ENCODE measurements at places on chromosomes 16 and 17.

DNA sequence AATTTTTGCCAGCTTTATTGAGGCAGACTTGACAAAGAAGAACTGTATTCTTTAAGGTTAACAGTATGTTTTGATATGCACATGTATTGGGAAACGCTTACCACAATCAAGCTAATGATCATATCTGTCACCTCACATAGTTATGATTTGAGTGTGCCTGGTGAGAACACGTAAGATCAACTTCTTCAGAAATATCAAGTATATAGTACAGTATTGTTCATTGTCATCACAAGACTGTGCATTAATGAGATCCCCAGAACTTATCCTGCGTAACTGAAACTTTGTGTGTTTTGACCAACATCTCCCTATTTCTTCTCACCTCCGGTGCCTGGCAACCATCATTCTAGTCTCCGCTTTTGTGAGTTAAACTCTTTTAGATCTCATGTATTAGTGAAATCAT lies 756.4 kb upstream of the EEF2KMT start:
- no peak for DNase-seq

DNA sequence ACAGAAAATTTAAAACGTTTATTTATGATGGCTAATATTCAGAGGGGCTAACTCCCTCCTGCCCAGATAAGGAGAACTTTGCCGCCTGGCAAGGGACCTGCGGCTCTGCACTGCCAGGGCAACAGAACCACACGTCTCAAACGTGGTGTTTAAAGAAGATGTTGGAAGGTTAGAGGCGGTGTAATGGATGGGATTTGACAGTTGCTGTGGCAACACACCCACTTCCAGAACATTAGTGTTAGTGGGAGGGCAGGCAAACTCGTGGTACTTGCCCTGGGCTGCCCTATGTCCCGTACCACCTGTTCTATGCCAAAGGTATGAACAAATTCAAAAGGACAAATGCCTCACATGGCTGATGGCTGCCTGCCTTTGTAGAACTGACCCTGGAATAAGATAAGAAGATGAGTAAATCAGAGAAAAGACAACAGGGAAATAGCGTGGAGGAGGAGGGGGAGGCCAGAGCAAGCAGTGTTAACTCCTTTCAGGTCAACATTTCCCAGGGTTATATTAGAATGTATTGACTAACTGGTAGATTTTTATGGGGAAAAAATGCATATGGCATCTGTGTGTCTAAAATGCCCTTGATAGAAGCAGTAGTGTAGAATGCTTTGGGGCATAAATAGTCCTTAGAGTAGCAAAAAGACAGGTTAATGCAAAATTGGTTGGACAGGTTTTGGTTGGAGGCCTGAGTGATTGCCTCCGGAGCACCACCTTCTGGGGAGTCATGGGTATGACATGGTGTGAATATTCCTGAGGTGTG lies 30.8 kb downstream of the HLF start:
- peak; percentile 39 for DNase-seq

DNA sequence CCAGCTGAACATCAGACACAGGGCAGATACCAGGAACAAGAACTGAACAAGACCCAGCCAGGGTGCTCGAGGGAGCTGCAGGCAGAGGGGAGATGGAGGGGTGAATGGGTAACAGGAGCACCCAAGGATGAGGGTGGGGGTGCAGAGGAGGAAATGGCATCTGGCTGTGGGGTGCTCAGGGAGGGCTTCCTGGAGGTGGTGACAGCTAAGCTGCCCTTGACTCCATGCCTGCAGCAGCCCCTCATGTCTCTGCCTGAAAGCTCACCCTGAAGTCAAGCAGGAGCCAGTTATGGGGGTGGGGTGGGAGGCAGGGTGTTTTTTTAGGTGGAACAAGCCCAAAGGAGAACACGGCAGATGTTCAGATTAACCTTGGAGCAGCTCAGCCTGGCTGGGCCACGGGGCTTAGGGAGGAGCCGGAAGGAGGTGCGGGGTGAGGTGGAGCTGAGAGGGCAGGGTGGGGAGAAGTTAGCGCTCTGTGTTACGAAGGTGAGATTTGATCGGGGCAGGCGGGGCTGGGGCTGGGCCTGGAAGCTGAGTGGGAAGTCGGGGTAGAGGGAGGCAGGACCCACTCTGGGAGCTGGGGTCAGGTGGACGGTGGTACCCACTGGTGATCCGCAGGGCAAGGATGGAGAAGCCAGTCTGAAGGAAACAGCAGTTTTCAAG lies 143.0 kb downstream of the ENGASE start:
- no peak for DNase-seq

GRCh38 chr16:67311607-67312488 lies 14.7 kb downstream of the KCTD19 start:
- peak; percentile 12 for DNase-seq

DNA sequence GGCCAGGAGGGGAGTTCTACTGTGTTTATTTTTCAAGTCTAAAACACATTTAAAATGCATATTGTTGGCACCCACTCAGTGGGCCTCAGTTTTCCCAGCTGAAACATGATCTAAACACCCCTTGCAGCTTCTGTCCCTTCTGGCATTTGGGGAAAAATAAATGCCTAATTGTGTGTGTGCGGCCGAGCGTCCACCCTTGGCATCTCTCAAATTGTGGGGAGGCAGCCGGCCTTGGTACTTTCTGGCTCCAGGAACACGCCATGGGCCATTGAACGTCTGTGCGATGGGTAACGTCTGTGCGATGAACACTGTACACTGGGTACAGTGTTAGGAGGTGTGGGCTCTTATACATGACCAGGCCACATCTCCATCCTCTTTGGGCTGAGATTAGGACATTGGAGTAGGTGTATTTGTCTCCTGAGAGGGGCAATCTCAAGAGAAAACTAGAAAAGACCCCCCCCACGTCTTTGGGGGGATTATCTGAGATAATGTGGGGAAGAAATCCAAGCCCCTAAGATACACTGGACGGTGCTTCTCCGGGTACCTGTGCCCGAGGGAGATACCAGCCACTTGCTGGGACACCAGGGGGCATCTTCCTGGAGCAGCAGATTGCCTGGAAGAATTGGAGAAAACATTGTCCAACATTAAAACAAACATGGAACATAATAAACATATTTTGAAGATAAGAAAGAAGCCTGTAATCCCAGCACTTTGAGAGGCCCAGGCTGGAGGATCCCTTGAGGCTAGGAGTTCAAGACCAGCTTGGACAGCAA lies 54.9 kb downstream of the RAB11FIP4 start:
- DNase-seq: no peak

- no peak for DNase-seq
These were observed 792 bp downstream of the SECTM1 start for GRCh38 chr17:82332669-82333278.

DNA sequence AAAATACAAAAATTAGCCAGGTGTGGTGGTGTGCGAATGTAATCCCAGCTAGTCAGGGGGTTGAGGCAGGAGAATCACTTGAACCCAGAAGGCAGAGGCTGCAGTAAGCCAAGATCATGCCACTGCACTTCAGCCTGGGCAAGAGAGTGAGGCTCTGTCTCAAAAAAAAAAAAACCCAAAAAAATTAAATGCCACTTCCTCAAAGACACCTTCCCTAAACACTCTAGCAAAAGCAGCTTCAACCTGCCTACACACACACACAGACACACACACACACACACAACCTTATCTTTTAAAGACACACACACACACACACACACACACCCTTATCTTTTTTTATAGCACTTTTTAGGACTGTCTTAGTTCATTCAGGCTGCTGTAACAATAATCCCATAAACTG lies 201.7 kb upstream of the PSMD7 start:
- no peak for DNase-seq

DNA sequence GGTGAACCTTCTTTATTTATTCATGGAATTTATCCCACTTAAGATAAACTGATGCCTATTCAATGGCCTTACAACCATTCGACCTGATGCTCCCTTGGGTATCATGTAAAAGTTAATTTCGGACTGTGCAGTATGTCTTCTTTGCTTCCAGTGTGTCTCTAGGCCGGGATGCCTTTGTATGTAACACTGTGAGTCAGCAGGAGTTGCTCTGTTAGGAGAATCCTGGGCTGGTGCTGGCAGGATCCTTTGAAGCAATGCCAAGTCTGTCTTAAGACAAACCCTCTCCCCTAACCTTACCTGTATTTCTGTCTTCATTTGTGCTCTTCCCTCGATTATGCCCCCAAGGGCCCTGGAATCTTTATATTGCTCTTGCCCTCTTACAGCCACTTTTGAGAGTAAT lies 37.9 kb upstream of the ABCA8 start:
- no peak for DNase-seq

DNA sequence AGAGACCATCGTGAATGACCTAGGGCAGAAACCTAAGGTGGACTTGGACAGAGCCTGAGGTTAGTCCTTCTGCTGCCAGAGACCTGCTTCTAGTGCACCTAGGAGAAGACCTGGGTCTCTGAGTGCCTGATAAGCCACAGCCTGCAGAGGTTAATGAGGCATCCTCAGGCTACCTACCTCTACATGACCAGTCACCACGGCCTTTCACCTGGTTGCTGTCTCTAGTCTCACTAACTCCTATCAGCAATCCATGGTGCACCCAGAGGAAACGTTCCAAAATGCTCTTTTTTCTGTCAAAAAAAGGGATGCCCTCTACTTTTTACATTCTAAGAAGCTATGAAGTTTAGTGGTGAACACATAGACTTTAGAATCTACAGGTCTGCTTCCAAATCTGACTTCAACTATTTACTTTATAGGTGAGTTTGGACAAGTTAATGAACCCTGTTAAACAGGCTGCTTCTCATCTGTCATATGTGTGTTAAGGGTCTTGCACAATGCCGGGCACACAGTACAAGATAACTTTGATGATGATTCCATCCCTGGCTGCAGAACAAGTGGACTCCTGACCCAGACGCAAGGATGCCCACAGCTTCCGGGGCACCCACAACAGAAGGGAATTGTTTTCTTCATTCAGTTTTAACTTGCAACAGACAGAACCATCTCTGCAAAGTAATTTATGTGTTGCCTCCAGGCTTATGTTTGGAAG lies 469.9 kb upstream of the CDH5 start:
- no peak for DNase-seq

- peak; percentile 94 for DNase-seq
These were observed 141.4 kb downstream of the SOCS1 start for GRCh38 chr16:11114366-11115164.

DNA sequence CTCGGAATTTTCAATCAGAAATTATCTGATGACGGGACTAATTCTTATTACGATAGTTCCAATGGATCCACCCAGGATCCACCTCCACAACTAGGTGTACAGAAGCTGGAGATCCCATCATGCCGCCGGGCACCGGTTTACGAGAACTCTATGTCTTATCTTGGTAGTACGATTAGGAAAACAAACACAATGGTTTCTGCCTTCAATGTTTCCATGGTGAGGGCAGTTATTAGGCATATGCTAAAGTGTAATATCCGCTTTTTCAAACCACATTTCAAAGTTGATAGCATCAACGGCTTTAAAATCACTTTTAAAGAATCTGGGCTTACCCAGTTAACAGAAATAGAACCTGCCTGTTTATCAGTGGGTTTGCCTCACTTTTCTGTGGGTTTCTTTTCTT lies 705.7 kb downstream of the MAF start:
- DNase-seq: no peak

DNA sequence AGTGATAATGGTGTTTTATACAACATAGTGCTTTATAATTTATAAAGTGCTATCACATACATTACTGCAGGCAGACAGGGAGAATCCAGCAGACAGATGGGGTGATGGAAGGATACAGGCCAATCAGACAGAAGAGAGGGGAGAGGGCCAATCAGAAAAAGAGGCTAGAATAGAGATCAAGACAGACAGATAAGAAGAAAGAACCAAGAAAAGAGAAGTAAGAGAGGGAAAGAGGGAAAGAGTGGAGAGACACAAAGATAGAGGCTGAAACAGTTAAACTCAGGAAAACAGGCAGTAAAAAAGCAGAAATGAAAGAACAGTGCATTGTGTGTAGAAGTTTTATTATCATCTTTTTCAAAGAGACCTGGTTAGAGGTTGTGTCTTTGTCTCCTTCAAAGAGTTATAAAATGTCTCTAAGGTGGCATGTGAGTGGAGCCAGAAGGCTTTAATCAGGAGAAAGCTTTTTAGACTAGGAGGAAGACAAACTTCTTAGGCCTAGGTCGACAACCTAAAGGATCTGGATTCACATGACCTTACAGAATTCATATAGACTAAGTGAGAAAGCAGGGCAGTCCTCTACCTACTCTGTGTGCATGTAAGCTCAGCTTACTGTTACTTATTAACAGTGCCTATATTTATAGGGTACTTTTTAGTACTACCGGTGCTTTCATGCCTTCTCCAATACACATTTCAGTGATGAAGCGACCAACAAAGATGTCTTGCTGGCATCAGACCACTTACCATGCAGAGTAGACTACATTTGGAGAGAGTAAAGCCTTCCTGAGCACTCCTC lies 8.3 kb upstream of the CHD3 start:
- no peak for DNase-seq

DNA sequence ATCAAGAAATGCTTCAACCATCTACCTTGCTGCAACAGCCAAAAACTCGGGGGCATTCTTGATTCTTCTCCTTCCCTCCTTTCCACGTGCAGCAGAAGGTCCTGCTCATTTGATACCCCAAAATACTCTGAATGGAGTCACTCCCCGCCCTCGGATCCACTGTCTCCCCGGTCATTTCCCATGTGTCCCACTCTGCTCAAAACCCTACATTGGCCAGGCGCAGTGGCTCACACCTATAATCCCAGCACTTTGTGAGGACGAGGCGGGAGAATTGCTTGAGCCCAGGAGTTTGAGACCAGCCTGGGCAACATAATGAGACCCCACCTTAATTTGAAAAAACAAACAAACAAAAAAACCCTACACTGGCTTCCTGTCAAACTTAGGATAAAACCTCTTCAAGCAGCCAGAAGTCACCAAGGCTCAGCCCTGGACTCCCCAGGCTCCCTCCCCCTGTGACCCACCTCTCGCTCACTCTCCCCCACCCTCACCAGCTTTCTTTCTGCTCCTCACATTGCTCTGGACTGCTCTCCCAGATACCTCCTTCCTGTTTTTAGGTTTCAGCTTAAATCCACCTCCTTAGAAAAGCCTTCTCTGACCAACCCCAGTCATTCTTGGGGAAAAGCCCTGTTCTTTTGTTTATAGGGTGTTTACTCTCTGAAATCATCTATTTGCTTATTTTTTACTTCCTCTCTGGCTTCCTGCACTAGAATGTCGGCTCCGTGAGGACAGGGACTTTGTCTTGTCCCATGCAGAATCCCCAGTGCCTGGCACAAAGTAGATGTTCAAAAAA lies 2.8 kb downstream of the SLC13A2 start:
- DNase-seq: no peak

GRCh38 chr16:82187829-82188228 lies 17.8 kb upstream of the MPHOSPH6 start:
- DNase-seq: no peak

- DNase-seq: no peak
These were observed at the start of gene ALOXE3 for GRCh38 chr17:8117980-8118768. TSS of gene ALOXE3 (minus strand) at chr17:8118514. CDS start at chr17:8117990, 524 bp downstream.
